ENCODE measurements at places on chromosomes 7 and 10. TPM values are rescaled to one million over a fixed set of nuclear protein-coding genes. Genes with fewer than 3 reads are reported as not detected.

Gene BUD31
- total RNA-seq, result 97.6 TPM

Gene PALD1
- 8.1 TPM for total RNA-seq

Gene OR6B1
- not detected for total RNA-seq

Gene ARF5
- 60.5 TPM for total RNA-seq

Gene CACNB2
- 37.7 TPM for total RNA-seq

Gene WNT2
- total RNA-seq, result 1.7 TPM

Gene ZNF862
- total RNA-seq, result 7.3 TPM

Gene TMEM225B
- total RNA-seq, result not detected

Gene CNNM2
- 15.2 TPM for total RNA-seq

- no peak overlapping the region for H3K27ac ChIP-seq
- H3K4me3 ChIP-seq, result no peak overlapping the region
- no peaks in the 10 kb centered on the region for H3K27me3 ChIP-seq
- H3K36me3 ChIP-seq, result no peaks in the 10 kb centered on the region
- H3K4me1 ChIP-seq, result no peaks in the 10 kb centered on the region
These were observed 98.6 kb downstream of the CCDC3 start for GRCh38 chr10:12902851-12903358.

GRCh38 chr10:11823989-11824346 is 812 bp downstream of the PROSER2 start:
- H3K27me3 ChIP-seq, result peaks cover 10% of the 10 kb centered on the region
- peak overlapping the region; percentile 73 for H3K4me3 ChIP-seq
- peak overlapping the region; percentile 86 for H3K27ac ChIP-seq
- DNase-seq, result no peak
- H3K36me3 ChIP-seq, result no peaks in the 10 kb centered on the region

DNA sequence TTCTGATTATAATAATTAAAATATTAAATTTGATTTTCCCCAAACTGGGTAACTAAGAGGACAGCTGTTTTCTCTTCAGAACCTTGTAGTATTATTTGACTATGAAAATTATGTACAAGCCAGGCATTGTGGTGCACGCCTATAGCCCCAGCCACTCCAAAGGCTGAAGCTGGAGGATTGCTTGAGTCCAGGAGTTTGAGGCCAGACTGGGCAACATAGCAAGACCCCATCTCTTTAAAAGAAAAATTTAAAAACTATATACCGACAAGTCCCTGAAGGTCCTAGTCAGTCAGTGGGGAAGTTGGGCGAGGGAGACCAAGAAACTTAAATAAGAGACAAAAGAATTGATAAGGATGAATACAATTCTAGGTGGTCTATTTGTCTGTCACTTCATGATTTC is 27.1 kb upstream of the UBE2D1 start:
- no peaks in the 10 kb centered on the region for H3K4me1 ChIP-seq
- DNase-seq, result no peak
- H3K27me3 ChIP-seq, result no peaks in the 10 kb centered on the region
- no peaks in the 10 kb centered on the region for H3K36me3 ChIP-seq
- no peak overlapping the region for H3K27ac ChIP-seq

GRCh38 chr7:108235451-108236061 is 105.4 kb upstream of the LAMB4 start:
- H3K27me3 ChIP-seq, result no peaks in the 10 kb centered on the region
- no peak for DNase-seq

DNA sequence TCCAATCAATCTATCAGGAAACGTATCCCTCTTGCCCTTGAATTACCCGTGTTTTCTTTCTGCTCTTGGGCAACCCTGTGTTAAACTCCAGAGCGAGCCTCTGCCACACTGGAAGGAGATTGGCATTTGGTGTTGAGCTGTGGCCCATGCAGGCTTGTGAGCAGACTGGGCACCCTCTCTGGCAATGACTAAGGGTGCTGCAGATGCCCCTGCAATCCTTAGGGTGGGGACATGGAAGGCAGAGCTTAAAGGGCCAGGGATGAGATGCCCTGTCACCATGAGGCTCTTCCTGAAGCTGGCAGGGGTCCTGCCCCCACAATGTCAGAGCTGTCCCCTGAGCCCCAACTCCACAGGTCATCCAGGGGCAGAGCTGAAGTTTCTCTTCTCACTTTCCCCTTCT is 19.5 kb upstream of the FAM180A start:
- no peak overlapping the region for H3K4me3 ChIP-seq
- H3K36me3 ChIP-seq, result no peaks in the 10 kb centered on the region
- DNase-seq, result no peak
- peaks cover 7% of the 10 kb centered on the region for H3K4me1 ChIP-seq
- H3K27me3 ChIP-seq, result no peaks in the 10 kb centered on the region

- H3K27ac ChIP-seq, result no peak overlapping the region
- no peaks in the 10 kb centered on the region for H3K36me3 ChIP-seq
- DNase-seq, result no peak
- H3K4me1 ChIP-seq, result no peaks in the 10 kb centered on the region
These were observed 512.3 kb downstream of the INHBA start for GRCh38 chr7:41190581-41190980.

DNA sequence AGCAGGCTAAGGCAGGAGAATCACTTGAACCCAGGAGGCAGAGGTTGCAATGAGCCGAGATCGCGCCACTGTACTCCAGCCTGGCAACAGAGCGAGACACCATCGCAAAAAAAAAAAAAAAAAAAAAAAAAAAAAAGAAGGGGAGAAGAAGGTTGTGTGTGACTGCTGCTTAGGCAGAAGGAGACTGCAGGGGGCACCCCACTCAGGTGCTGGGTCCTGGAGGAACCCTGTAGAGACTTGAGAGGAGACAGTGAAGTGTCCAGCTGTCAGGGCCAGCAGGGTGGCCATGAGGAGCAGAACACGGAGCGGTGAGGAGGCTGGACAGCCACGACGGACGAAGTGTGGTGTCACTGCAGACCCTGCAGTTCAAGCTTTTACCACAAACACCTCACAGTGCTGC is 99.0 kb upstream of the NMT2 start:
- no peaks in the 10 kb centered on the region for H3K4me1 ChIP-seq
- peaks cover 13% of the 10 kb centered on the region for H3K36me3 ChIP-seq

DNA sequence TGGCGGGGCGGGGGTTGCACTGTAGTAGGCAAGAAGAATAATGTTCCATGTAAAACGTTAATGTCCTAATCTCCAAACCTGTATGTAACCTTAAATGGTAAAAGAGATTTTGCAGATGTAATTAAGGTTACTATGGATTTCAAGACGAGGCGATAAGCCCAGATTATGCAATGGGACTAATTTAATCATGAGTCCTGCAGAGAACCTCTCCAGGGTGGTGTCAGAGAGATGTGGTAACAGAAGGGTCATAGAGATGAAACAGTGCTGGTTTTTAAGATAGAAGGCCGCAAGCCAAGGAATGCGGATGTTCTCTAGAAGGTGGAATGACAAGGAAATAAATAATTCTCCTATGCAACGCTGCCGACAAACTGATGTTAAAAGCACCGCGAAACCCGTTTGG is 57.1 kb downstream of the UBE3C start:
- no peak overlapping the region for H3K27ac ChIP-seq
- DNase-seq, result no peak

DNA sequence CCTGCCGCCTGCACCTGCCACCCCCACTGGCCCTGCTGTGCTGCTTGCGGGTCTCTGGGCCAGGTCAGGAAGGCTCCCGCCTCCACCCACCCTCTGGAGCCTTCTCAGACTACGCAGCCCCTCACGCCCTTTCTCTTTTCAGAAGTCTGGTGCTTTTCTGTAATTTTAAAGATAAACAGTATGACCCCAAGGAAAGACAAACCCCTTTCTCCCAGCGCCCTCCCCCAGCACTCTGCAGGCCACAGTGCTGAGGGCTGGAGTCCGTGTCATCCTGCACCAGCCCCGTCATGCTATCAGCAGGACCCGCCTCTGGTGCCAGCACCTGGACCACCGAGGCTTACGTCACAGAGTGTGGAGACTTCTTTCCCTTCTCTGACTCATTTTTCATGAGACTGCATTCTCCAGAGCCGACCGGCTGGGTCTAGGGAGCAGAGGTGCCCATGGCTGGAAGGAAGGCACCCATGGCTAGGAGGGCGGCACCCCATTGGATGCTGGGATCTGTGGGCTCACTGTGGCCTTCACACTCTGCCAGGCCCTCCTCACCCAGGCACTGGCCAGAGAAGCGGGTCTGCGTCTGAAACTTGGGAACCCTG is 53.4 kb downstream of the CFAP46 start:
- H3K36me3 ChIP-seq, result no peaks in the 10 kb centered on the region
- H3K4me3 ChIP-seq, result no peak overlapping the region
- H3K4me1 ChIP-seq, result no peaks in the 10 kb centered on the region
- DNase-seq, result no peak
- peaks cover 24% of the 10 kb centered on the region for H3K27me3 ChIP-seq

- peak overlapping the region; percentile 93 for H3K27ac ChIP-seq
- no peaks in the 10 kb centered on the region for H3K27me3 ChIP-seq
- peaks cover 39% of the 10 kb centered on the region for H3K4me1 ChIP-seq
- no peak for DNase-seq
- H3K4me3 ChIP-seq, result peak overlapping the region; percentile 94
These were observed 995 bp upstream of the INPP5F start for GRCh38 chr10:119724593-119725516.

DNA sequence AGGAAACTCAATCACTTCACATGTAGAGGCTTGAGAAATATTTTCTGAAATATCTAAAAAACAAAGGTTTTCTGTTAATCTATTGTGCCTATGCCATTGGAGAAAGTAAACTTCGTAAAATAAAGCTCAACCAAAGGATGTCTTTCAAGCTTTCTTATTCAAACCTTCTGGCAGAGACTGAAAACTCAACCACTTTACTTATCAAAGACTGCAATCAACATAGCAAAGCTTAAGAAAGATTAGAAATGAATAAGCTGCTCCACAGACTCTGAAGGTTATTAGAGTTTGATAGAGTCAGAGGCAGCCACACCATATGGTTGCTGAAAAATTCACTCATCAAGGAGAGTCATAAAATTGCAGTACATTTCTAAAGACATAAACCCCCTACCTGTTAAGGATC is 245.8 kb upstream of the MEOX2 start:
- DNase-seq, result no peak
- H3K4me1 ChIP-seq, result no peaks in the 10 kb centered on the region
- H3K27me3 ChIP-seq, result no peaks in the 10 kb centered on the region

- no peaks in the 10 kb centered on the region for H3K4me1 ChIP-seq
- no peak overlapping the region for H3K4me3 ChIP-seq
- no peaks in the 10 kb centered on the region for H3K36me3 ChIP-seq
- no peak overlapping the region for H3K27ac ChIP-seq
- DNase-seq, result no peak
These were observed 17.2 kb upstream of the MYH16 start for GRCh38 chr7:99255463-99255862.

DNA sequence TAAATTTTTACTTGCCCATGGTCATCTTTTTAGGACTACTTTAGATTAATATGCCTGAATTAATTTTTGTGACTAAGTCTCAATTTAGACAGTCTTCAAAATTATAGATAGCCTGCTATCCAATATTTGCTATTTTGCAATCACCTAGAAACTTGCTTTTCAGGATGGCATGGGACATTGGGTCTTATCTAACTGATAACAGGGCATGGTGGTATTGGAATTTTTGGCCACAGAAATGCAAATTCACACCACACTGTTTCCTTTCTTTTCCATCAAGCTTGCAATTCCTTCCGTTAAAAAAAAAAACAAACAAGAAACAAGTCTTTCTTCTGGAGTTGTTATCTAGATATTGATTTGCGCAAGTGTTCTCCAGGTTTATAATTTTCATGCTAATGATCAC is 8.8 kb downstream of the ARL5B start:
- no peak overlapping the region for H3K4me3 ChIP-seq
- H3K36me3 ChIP-seq, result peaks cover 53% of the 10 kb centered on the region
- H3K4me1 ChIP-seq, result peaks cover 39% of the 10 kb centered on the region
- H3K27ac ChIP-seq, result no peak overlapping the region

DNA sequence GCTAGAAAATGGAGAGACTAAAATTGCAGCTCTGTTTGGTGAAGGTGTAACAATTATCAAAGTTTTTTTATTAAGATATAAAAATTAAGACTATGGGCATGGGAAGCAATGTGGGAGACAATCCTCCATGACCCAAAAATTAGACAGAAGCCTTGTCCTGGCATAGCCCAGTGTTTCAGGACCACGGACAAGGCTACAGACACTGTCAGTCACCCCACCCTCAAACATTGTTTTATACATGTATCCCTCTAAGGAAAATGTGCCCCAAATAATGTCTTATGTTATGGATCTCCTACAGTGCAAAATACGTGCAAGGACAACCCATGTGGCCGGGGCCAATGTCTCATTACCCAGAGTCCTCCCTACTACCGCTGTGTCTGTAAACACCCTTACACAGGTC is 24.0 kb downstream of the HABP2 start:
- no peaks in the 10 kb centered on the region for H3K36me3 ChIP-seq
- peak; percentile 66 for DNase-seq
- no peak overlapping the region for H3K4me3 ChIP-seq
- H3K27me3 ChIP-seq, result no peaks in the 10 kb centered on the region
- no peak overlapping the region for H3K27ac ChIP-seq

- no peak overlapping the region for H3K27ac ChIP-seq
- H3K4me1 ChIP-seq, result peaks cover 50% of the 10 kb centered on the region
- no peak for DNase-seq
- no peaks in the 10 kb centered on the region for H3K27me3 ChIP-seq
- peaks cover 45% of the 10 kb centered on the region for H3K36me3 ChIP-seq
These were observed 4.4 kb downstream of the WDR91 start for GRCh38 chr7:135206941-135207391.

DNA sequence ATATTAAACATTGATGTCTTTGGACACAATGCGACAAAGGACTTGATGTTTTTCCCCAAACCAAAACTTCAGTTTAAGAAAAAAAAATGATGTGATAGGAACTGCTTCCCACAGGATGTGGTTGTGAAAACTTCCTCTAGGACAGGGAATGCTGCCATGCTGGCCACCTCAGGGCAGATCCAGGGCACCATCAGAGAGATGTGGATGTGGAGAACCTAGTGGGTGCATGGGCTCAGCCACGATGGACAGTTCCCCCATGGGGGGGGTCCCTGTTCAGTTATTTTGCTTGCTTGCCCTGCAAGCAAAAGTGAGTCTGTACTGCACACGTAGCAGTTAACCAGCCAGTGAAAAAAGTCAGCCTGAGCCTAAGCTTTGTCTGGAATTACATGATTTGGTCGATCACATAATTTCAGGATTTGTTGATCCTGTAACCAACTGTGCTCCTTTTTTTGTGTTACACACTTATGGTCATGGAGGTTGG is 36.3 kb downstream of the LAMB4 start:
- H3K4me3 ChIP-seq, result no peak overlapping the region
- no peak for DNase-seq
- H3K4me1 ChIP-seq, result peaks cover 17% of the 10 kb centered on the region
- no peaks in the 10 kb centered on the region for H3K36me3 ChIP-seq
- H3K27ac ChIP-seq, result peak overlapping the region; percentile 55

- H3K4me1 ChIP-seq, result peaks cover 23% of the 10 kb centered on the region
- DNase-seq, result no peak
- peaks cover 97% of the 10 kb centered on the region for H3K36me3 ChIP-seq
These were observed 13.1 kb downstream of the CASP2 start for GRCh38 chr7:143300959-143301935.

- H3K36me3 ChIP-seq, result no peaks in the 10 kb centered on the region
- no peaks in the 10 kb centered on the region for H3K27me3 ChIP-seq
- H3K27ac ChIP-seq, result no peak overlapping the region
- no peak overlapping the region for H3K4me3 ChIP-seq
- no peak for DNase-seq
These were observed 115.7 kb downstream of the TPK1 start for GRCh38 chr7:144720149-144720548.

GRCh38 chr10:69901628-69902505 is 100.2 kb downstream of the COL13A1 start:
- no peak overlapping the region for H3K27ac ChIP-seq
- DNase-seq, result peak; percentile 48
- H3K4me1 ChIP-seq, result peaks cover 11% of the 10 kb centered on the region
- no peaks in the 10 kb centered on the region for H3K27me3 ChIP-seq

- no peak overlapping the region for H3K27ac ChIP-seq
- H3K4me1 ChIP-seq, result no peaks in the 10 kb centered on the region
- no peaks in the 10 kb centered on the region for H3K27me3 ChIP-seq
- DNase-seq, result no peak
These were observed 46.3 kb downstream of the PITRM1 start for GRCh38 chr10:3126249-3126648.
